ENCODE measurements at places on chromosomes 2 and 18.

- no peak for DNase-seq
These were observed 149.7 kb downstream of the PXDN start for GRCh38 chr2:1594373-1595171.

DNA sequence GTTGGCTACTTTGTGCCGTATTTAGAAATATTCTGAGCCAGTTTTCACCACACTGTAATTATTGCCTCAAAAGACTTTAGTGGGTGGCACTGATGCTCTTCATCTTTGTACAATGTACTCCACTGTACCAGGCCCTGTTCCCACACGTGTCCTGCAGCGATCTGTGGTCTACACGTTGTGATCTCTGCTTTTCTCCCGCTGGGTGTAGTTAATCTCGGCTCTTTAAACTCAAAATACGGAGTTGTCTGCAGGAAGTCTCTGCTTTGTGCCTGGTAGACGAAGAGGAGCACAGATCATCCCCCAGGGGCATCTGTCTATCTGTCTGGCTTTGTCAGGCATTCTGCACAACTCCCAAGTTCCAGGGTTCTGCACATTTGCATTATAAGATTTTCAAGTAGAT lies 12.1 kb upstream of the GREB1 start:
- no peak for DNase-seq

DNA sequence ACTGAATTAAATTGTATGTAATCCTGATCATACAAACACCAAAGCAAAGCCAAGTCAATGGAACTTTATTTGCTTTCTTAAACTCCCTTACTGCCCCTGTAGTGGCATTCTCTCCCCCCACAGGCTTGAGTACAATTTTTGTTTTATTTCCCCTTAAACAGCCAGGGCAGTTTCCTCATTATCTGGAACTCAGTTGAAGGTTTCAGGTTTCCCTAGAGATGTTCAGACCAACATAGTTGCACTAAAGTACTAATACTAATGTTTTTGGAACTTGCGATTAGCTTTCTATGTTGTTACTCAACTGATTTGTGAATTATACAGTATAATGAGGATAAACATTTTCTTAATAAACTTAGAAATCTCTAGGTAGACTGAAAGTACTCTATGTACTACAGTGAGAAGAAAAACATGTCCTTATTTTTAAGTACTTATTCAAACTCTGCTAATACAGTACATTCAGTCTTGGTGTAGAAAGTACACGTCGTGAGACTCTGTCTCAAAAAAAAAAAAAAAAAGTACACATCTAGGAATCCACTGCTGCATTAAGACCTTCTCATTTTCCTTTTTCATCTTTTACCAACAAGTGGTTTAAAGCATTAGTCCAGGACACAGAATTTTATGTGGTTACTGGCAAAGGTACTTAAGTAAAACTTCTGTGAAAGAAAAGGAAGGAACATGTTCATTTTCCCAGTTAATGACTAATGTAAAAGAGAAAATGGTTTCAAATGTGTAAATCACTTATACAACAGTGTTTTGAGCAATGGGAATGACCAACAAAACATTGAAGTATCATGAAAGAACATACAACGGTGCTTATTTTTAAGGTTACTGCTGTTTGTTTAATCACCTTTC lies 209.5 kb upstream of the SMAD7 start:
- no peak for DNase-seq

- DNase-seq: no peak
These were observed 39.1 kb downstream of the FN1 start for GRCh38 chr2:215396595-215397313.

DNA sequence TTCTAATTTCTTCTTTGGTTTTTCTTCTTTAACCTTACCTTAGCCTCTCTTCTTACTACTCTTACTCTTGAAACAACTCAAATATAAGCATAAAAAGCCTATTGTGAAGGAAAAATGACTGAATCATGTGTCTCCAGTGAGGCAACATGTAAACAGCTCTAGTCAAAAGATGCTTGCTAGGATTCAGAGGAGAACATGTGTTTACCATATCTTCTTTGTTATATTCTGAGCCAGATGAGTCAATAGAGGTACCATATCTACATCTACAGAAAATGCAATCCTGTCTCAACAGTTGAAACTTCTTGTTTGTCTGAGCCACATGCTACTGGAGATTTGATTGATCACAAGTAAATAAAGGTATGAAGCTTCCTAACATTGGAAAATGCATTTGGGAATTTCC lies 15.9 kb upstream of the FIGN start:
- DNase-seq: no peak

GRCh38 chr18:9619545-9619944 lies 5.2 kb upstream of the PPP4R1 start:
- DNase-seq: no peak

GRCh38 chr18:74699455-74699854 lies 101.8 kb downstream of the ZNF407 start:
- no peak for DNase-seq

DNA sequence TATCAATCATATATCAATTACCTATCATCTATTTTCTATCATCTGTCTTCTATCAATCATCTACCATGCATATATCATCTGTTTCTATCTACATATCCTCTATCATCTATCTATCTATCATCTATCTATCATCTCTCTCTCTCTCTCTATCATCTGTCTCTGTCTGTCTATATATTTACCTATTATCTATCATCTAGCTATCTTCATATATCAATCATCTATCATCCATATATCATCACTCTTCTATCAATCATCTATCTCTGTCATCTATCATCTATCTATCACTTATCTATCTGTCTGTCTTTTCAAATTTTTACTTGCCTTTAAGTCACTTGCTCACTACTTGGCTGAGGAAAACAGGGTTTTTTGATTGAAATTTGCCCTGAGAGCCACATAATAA lies 592.3 kb downstream of the DCDC2C start:
- DNase-seq: no peak

GRCh38 chr2:156867201-156867600 lies 390.3 kb upstream of the GALNT5 start:
- no peak for DNase-seq

DNA sequence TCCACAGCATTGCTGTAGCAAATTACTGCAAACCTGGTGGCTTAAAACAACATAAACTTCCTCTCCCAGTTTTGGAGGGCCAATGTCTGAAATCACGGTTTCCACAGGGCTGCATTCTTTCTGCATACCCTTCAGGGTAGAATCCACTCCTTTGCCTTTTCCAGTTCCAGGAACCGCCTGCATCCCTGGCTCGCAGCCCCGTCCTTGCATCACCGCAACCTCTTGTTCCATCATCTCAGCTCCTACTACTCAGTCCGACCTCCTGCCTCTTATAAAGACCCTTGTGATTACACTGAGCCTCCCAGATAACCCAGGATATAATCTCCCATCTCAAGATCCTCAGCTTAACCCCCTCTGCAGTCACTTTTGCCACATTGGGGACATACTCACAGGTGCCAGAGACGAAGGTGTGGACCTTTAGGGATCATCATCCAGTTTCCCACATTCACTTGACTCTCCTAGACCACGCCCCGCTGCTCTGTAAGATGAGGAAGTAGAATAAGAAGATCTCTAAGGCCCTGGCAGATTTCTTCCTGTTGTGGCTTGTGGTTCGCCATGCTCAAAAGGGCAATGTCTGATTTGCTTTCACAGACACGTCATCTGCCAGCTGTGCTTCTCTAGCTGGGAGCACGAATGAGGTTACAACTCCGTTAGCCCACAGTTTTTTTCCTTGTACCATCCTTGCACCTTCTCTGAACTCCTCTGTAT lies 103.6 kb upstream of the AGAP1 start:
- DNase-seq: no peak

DNA sequence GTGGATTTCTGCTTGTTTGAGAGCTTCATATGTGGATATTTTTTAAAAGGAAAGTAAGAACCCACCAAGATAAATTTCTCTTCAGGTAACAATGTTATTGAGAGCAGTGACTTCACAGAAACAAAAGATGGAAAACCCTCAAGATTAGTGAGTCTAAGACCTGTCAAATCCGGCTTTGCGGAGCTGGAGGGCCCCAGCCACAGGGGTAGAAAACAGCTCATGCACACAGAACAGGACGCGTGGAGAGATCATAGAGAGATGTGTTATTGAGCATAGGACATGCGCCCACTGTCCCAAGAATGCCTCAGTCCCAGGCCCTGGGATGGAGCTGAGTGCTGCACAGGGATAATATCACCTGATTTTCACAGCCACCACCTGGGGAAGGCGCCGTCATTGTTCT lies 21.3 kb downstream of the EDAR start:
- DNase-seq: no peak

DNA sequence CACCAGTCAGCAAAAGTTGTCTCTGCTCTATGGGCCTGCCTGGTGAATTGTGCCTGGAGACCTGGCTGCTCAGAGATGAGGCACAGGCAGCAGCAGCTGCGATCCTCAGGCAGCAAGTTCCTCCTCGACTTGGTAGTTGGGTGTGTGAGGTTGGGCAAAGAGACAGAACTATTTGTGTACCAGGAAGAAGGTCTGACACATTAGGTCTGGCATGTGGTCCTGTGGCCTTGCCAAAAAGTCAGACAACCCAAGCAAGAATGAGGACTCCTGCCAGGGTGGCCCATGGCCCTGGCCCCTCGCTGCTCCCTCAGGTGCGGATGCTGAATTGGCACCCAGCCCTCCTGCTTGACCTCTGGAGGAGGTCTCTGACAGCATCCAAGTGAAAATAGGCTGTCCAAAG lies 192.7 kb downstream of the DYSF start:
- peak; percentile 68 for DNase-seq

DNA sequence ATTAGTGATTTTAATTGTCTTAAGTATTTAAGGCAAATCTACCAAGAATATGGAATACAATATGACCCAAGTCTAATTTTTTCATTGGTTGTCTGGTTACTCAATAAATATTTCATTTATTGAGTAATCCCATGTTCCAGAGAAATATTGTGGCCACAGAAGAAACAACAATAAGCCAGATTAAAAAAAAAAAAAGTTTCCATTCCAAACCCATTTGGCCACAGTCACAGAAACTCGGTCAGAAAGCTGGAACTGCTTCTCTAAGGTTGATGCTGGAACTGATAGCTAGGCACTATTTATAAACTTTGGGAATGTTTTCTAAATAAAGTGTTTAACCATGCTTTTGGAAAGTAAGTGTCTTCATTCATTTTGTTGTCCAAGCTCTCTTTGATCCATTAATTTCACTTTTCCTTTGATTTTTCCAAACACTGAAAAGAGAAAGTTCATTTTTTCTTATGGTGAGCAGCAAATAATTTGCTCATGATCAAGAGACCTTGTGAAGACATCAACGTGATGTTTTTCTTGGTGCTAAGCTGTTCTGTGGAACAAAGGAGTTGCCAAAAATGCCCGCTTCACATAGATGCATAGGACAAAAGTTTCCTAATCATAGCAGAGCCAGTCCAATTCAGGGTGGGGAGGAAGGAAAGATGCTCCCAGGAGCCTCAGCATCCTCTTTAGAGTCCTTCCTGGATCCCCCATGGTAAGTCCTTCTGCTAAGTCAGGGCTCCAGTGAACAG lies 72.1 kb upstream of the CCBE1 start:
- DNase-seq: no peak

- DNase-seq: no peak
These were observed 24.1 kb downstream of the MRPL35 start for GRCh38 chr2:86223140-86223926.

- DNase-seq: no peak
These were observed 12.1 kb upstream of the TTC39C start for GRCh38 chr18:24002479-24002878.

GRCh38 chr2:56182420-56182819 lies 1.4 kb upstream of the CCDC85A start:
- no peak for DNase-seq

DNA sequence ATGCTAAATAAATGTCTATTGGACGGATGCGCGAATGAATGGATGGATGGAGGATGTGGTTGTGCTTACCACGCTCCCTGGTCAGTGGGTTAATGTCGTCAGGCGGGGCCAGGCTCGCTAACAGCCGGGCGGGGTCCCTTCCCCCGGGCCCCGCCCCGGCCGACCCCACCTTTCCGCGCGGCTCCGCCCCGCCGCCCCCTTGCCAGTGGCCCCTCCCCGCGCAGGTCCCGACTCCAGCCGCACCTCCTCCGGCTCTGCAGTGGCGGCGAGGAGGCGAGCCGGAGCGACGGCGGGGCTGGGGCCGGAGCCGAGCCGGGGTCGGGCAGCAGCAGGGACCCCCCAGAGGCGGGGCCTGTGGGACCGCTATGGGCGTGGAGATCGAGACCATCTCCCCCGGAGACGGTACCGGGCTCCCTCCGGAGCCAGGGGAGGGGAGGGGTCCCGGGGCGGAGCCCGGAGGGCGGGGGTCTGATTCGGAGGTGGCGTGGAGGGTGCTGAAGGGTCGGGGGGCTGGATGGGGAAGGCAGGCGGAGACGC lies at the start of gene FKBP1B:
Gene FKBP1B (plus strand): TSS at position 257 of the 537 bp plus-strand sequence. CDS start 109 bp downstream, at position 366.
- peak; percentile 5 for DNase-seq

- DNase-seq: no peak
These were observed 48.8 kb downstream of the FEZ2 start for GRCh38 chr2:36549165-36549574.

DNA sequence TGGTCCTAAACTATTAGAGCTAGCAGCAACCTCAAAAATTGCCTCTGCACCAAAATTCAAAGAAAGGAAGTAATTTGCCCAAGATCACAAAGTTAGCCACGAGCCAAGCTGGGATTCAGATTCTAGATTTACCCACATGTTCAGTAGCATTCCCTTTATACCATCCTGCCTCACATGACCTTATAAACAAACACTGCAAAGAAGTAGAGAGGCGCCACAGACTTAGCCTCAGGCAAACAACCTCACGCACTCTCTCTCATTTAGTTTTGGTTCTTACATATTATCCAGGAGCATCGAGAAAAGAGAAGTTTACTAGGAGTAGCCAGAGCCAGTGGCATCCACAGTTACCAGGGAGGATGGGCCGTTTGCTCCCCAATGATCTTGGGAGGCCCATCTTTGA lies 226.6 kb downstream of the OSR1 start:
- no peak for DNase-seq

DNA sequence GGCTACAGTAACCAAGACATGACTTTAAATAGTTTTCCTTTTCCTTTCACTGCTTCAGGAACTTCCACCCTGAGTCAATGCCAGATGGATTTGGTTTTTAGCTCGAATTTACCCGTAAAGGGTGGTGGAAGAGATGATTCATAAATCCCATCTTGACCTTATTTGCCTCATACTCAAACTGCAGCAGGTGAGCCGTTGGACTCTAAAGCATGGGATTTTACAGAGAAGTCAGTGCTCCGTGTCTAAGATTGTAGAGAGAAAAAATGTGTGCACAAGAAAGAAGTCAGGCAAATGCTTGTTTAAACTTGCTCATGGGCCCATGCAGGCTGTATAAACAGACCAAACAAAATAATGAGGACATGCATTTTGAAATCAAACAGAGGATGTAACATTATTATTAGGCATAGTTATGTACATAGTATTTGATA lies 369.7 kb upstream of the TRIB2 start:
- DNase-seq: no peak
